HCT116 (cell line): ENCODE measurements at places on chromosomes 13 and 19.

DNA sequence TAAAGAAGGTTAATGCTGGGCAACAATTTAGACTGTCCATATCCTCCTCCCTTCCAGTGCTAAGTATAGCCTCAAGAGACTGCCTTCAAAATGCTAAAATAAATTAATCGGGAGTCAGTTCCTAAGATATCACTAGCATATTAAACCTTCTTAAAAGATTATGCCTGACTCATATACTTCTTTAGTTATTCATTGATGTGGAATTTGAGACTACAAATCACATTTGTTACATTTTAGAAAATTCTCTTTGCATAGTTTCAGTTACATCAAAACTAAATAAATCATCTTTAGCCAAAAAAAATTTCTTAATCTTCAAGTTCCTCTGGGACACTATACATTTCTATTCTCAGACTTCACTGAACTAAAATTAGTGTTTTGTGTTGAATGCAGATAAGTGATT is 769.1 kb downstream of the PCDH9 start:
- no peak for DNase-seq

GRCh38 chr13:73187106-73187505 is 128.3 kb downstream of the KLF5 start:
- no peak for DNase-seq

DNA sequence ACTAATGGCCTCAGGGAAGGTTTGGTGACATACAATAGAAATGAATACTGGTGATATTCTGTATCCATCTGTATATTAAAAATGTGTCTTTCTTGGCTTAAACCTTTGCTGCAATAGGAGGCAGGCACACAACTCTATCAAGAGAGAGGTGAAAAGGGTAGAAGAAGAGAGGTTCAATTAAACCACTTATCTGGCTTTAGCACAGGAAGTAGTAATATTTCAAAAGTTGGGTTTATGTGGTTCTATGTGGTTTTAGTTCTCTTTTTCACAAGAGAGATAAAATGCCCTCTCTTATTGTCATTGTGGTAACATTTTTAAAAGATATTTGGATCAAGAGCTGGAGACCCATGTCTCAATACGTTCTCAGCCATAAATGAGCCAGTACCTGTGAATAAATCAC is 146.2 kb upstream of the FNDC3A start:
- DNase-seq = no peak

DNA sequence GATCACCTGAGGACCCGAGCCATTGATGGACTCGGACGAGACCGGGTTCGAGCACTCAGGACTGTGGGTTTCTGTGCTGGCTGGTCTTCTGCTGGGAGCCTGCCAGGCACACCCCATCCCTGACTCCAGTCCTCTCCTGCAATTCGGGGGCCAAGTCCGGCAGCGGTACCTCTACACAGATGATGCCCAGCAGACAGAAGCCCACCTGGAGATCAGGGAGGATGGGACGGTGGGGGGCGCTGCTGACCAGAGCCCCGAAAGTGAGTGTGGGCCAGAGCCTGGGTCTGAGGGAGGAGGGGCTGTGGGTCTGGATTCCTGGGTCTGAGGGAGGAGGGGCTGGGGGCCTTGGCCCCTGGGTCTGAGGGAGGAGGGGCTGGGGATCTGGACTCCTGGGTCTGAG is 888 bp downstream of the FGF21 start:
- DNase-seq = no peak

DNA sequence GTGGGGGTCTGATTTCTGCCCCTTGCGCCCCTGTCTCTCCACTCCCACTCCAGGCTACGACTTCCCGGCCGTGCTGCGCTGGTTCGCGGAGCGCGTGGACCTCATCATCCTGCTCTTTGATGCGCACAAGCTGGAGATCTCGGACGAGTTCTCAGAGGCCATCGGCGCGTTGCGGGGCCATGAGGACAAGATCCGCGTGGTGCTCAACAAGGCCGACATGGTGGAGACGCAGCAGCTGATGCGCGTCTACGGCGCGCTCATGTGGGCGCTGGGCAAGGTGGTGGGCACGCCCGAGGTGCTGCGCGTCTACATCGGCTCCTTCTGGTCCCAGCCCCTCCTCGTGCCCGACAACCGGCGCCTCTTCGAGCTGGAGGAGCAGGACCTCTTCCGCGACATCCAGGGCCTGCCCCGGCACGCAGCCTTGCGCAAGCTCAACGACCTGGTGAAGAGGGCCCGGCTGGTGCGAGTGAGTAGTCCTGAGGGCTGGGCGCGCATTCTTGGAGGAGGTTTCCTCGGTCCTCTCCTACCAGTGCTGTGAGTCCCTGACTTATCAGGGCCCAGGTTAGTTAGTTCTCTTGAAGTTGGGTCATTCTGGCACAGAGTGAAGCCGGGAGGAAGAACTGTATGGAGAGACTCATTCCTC is 12.7 kb downstream of the EHD2 start:
- no peak for DNase-seq

DNA sequence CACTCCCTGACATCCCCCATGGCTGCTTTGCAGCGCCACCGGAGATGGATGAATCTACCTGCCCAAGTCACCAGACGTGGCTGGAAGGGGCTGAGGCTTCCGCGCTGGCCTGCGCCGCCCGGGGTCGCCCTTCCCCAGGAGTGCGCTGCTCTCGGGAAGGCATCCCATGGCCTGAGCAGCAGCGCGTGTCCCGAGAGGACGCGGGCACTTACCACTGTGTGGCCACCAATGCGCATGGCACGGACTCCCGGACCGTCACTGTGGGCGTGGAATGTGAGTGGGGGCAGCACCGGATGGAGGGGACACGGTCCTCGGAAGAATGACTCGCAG is 4.6 kb downstream of the ICAM5 start:
- DNase-seq = no peak

GRCh38 chr19:41649827-41650226 is 23.0 kb upstream of the CEACAM4 start:
- no peak for DNase-seq

DNA sequence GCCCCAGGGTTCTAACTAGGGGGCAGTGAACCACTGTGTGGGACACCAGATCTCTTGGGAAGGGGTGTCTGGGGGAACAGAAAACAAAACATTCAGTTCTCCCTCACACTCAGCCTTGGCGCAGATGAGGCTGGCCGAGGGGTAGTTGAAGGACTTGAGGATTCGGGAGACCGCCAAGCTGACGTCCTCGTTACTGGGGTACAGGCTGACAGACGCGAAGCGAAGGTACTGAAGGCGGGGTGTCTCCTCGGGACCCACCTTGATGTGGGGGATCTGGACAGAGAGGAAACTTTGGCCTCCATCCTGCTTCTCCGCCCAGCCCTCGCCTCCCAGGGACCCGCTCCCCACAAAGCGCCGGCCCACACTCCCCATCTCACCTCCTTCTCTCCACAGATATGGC is 7.6 kb downstream of the GRIK5 start:
- no peak for DNase-seq

GRCh38 chr19:42846597-42846996 is 32.9 kb downstream of the PSG1 start:
- no peak for DNase-seq

GRCh38 chr19:46413262-46414031 is at the start of gene CCDC8:
CCDC8 (minus strand) TSS chr19:46413564; CDS start chr19:46412810, 754 bp downstream.
- DNase-seq = no peak

DNA sequence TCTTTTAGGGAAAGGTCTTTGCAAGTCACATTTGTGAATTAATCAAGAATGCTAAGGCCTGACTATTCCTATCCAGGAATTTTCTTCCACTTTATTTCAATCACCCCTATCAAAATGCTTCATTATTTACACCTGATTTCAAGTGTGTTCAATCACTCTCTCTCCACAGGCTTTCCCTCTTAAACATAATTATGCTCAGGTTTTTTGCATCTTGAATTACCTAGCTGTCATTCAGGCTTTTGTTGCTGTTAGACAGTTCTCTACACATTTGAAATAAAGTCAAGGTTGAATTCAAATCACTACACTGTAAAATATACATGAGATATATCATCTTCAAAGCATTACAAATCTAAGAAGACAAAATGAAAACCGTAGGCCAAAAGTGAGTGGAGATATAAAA is 941.3 kb upstream of the SLITRK1 start:
- DNase-seq = no peak

GRCh38 chr13:50123515-50123861 is 108.2 kb downstream of the KCNRG start:
- no peak for DNase-seq

GRCh38 chr13:31891472-31891871 is 140.1 kb upstream of the FRY start:
- DNase-seq = no peak

- DNase-seq = no peak
These were observed 98.4 kb upstream of the STARD13 start for GRCh38 chr13:33383724-33384577.

DNA sequence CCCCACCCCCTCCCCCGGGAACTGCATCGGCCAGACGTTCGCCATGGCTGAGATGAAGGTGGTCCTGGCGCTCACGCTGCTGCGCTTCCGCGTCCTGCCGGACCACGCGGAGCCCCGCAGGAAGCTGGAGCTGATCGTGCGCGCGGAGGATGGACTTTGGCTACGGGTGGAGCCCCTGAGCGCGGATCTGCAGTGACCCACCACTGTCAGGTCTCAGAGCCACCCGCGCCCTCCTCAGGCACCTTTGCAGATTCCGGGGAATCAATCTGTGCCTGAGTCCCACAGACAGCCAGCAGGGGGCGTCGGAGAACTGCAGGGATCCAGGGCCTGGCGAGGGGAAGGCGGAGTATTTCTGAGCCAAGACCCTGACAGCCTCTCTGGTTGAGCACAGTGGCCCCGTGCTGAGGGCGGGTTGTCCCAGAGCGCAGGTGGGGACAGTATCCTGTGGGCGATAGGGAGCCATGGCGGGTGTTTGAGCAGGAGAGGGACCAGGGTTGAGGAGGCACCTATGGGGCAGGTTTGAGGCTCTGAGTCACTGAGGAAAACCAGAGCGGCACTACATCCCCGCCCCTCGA is 30.4 kb upstream of the CYP4F8 start:
- DNase-seq = peak; percentile 67

- peak; percentile 35 for DNase-seq
These were observed 5.1 kb upstream of the KRTDAP start for GRCh38 chr19:35495107-35496064.

DNA sequence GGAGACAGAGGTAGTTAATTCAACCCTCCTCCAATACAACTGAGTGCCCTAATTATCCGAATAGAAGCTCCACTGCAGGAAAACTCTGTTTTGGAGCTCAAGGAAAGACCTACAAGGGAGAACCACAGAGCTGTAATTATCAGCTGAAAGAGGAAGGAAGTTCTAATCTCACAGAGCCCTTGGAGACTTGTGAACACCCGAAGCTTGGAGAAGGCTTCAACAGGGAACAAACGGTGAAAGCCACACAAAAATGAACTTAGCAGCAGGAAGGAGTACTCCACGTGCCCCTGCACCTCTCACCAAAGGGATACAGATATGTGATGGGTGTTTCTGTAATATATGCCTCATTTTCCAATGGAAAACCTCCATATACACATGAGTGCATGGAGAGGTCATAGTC is 61.1 kb downstream of the IRS2 start:
- DNase-seq = no peak

DNA sequence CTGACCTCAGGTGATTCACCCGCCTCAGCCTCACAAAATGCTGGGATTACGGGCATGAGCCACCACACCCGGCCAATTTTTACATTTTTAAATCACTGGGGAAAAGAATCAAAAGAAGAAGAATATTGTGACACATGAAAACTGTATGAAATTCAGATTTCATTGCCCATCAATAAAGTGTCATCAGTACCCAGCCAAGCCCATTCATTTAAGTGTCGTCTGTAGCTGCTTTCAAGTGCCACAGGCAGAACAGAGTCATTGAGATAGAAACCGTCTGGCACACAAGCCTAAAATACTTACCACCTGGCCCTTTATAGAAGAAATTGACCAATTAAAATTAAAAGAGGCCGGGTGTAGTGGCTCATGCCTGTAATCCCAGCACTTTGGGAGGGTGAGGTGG is 15.3 kb downstream of the COLGALT1 start:
- DNase-seq = no peak

DNA sequence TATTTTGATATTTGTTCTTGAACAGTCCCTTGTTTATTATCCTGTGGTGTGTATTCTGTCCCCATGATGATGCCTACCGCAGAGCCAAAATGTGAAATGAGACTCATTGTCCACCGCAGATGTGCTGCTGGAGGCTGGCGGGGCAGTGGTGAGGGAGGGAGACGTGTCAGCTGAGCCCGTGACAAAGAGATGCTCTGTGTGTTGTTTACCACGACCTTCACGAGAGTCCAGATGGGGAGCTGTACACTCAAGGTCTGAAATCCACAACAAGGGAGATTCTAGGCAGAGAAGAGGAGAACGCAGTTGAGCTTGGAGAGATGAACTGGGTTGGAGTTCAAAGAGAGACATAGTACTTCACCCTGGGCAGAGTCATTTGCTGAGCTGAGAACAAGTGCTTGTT is 20.8 kb upstream of the AMER2 start:
- DNase-seq = no peak

DNA sequence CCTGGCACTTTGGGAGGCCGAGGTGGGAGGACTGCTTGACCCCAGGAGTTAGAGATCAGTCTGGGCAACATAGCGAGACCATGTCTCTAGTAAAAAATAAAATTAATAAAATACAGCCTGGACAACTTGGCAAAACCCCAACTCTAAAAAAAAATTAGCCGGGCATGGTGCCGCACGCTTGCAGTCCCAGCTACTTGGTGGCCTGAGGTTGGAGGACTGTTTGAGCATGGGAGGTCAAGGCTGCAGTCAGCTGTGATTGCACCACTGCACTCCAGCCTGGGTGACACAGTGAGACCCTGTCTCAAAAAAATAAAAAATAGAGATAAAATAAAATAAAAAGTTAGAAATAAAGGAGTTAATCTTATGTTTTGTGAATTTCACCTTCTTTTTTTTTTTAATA is 15.6 kb upstream of the SPC24 start:
- DNase-seq = no peak

- no peak for DNase-seq
These were observed 462.5 kb upstream of the KLF12 start for GRCh38 chr13:74596691-74597090.

- peak; percentile 22 for DNase-seq
These were observed 265.2 kb upstream of the SGCG start for GRCh38 chr13:22915442-22916082.

DNA sequence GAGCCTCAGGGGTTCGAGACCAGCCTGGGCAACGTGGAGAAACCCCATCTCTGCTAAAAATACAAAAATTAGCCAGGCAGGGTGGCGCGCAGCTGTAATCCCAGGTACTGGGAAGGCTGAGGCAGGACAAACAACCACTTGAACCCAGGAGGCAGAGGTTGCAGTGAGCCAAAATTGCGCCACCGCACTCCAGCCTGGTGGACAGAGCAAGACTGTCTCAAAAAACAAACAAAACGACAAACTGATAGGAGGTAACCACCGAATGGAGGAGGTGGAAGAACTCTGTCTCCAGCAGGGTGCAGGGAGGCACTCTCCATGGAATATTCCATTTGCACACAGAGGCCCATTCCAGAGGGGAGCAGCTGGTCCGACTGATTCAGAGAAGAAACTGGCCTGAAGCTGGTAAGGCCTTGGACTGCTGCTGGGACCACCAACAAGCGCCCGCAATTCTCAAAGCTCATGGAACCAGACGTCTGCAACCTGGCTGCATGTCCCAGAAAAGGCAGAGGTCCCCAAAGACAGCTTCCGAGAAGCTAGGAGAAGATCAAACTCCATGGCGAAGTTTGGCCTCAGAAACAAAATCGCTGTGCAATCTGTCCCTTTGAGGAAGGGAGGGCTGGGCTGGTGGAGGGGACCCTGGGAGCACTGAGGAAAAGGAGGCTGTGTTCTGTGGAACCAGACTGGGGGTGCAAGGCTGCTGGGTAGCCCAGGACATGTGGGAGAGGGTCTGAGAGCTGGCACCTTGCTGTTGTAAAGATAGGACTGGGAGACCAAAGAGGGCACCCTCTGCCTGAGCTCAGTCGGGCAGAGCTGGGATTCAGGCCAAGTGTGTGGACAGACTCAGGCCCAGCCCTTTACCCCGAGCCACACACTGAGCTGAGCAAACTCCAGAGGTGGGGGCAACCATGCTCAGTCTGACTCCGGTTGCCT is 35.2 kb downstream of the SLC25A42 start:
- no peak for DNase-seq
